T-helper 17 cell (primary cell): ENCODE measurements at places on chromosomes 4 and X. TPM values are rescaled to one million over a fixed set of nuclear protein-coding genes. Genes with fewer than 3 reads are reported as not detected.
A peak's percentile ranks its signal among the peaks of the same experiment; 100 is the strongest.

The INTS12 gene
- 20.2 TPM for total RNA-seq

- no peak for DNase-seq
These were observed 54.1 kb downstream of the C4orf51 start for GRCh38 chr4:145734031-145734430.

- no peak for DNase-seq
These were observed 130.0 kb downstream of the ZAR1 start for GRCh38 chr4:48620093-48620492.

The RASGEF1B gene
- total RNA-seq, result 48.3 TPM

The ZC4H2 gene
- total RNA-seq, result 6.6 TPM

DNA sequence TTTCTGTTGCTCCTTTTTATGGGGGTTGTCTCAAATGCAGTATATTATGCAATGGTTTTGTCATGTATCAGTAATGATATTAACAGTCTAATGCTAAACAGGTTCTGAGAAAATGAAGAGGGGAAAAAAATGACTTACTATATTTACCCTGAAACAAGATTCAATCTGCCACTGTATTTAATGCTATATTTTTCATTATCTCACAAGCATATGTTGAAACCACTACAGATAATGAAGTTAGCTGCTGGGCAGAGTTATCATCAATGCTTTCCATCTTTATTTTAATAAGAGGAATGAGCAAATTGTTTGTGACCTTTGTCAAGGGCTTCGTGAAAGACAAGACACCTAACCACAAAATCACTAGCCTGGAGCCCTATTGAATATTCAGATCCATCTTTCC is 32.6 kb upstream of the NAA11 start:
- no peak for DNase-seq

GRCh38 chrX:8820910-8821527 is 19.8 kb upstream of the FAM9A start:
- no peak for DNase-seq

GRCh38 chrX:70433848-70434351 is 10.7 kb upstream of the DLG3 start:
- DNase-seq, result peak; percentile 64

DNA sequence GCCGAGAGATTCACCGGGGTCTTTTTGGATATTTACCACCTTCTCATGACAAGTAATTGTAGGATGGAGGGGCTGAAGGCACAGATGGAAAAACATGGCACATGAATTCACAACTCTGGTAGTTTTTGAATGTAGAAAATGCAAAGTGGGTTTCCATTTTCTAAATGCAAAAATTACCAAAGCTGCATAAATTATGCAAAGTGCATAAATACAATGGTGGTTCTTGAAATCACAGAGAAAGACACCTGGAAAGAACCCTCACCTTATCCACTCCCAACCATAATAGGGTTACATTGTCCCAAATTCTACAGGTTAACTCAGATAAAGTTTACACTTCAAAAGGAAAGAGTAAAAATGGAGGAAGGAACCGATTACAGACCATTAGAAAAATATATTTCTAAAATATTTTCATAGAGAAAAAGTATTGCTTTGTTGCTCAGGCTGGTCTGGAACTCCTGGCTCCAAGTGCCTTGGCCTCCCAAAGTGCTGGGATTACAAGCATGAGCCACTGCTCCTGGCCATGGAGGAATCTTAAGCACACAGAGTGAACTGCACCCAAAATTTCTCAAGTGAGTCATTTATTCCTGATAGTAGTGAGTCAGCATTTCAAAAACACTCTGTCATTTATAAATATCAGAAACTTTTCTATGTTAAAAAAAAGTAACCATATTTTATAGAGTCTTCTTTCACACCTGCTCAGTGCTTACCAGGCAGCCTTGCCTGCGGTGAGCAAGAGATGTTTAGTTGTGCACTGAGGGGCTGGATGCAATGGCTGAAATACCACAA is 101.4 kb downstream of the FIP1L1 start:
- DNase-seq, result no peak

DNA sequence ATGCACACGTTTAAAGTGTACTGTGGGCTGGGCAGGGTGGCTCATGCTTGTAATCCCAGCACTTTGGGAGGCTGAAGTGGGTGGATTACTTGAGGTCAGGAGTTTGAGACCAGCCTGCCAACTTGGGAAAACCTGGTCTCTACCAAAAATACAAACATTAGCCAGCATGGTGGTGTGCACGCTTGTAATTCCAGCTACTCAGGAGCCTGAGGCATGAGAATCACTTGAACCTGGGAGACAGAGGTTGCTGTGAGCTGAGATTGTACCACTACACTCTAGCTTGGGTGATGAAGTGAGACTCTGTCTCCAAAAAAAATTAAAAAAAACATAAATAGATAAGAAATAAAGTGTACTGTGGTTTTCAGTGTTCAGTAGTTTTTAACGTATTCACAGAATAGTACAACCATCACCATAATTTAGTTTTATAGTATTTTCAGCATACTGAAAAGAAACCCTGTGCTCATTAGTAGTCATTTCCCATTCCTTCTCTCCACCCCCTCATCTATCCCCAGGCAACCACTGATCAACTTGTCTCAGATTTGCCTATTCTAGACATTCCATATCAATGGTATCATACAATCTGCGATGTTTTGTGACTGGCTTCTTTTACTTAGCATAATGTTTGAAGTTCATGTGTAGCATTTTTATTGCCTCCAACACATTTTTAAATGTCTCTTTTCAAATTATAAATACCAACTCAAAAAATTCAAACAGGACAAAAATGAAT is 19.1 kb downstream of the SLAIN2 start:
- DNase-seq, result no peak

GRCh38 chr4:3290889-3291321 is 1.9 kb upstream of the RGS12 start:
- DNase-seq, result no peak

- no peak for DNase-seq
These were observed 995 bp downstream of the SMARCA5 start for GRCh38 chr4:143514497-143514896.

GRCh38 chr4:45358573-45359506 is 632.5 kb upstream of the GNPDA2 start:
- DNase-seq, result no peak

GRCh38 chrX:136480383-136480782 is 7.4 kb upstream of the BRS3 start:
- DNase-seq, result no peak

- no peak for DNase-seq
These were observed 50.0 kb upstream of the TBC1D9 start for GRCh38 chr4:140806163-140806562.

DNA sequence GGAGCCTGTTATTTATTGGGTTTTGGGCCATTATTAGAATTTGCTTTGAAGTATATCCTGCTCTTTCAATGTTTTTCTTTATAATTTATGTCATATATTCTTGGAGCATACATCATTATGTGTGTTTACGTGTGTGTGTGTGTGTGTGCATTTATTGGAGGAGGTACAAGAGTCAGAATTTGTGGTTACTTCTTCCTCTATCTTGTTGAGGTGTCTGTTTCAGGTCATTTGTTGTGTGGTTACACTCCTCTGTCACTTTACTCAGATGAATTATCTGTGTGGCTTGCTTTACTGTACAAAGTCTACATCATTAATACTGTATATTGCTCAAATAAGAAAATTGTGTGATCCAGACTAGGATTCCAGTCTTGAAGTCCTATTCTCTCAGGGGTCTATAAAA is 1957.4 kb upstream of the TENM3 start:
- DNase-seq, result no peak

The SLC25A5 gene
- 153 TPM for total RNA-seq

DNA sequence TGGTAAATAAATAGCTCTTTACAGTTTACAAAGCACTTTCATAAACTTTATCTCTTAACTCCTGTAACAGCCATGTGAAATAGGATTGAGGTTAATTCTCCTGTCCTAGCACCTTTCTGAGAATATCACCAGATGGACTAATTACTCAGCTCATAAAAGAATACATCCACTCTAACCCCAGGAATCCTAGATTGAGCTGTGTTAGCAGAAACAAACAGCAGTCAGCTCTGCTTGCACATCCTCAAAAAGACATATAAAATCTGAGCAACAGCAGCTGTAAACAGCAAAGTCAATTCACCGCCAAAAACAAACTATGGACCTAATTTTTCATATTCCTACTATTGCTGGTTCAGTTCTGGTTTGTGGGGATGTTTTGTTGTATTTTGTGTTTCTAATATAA is 182.8 kb downstream of the QDPR start:
- DNase-seq, result no peak

- DNase-seq, result no peak
These were observed 46.6 kb downstream of the SOWAHB start for GRCh38 chr4:76851375-76851774.

The GNRHR gene
- not detected for total RNA-seq

DNA sequence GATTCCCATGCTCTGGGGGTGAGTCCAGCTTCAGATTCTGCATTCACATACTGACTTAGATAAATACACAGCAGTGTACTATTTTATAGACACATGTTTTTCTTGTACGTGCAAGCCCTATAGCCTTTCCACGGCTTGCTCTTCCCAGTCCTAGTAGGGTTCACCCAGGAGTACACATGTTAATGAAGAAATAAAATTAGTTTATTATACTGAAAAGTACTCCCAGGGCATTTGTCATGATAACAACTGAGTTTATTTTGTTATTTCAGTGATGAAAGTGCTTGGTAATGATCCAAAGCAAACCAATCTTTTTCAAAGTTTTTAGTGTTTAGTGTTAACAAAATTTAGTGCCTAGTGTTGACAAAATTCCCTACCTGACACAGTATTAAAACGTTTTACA is 21.3 kb downstream of the MAPK10 start:
- DNase-seq, result no peak

The CYP2U1 gene
- total RNA-seq, result 2.8 TPM

DNA sequence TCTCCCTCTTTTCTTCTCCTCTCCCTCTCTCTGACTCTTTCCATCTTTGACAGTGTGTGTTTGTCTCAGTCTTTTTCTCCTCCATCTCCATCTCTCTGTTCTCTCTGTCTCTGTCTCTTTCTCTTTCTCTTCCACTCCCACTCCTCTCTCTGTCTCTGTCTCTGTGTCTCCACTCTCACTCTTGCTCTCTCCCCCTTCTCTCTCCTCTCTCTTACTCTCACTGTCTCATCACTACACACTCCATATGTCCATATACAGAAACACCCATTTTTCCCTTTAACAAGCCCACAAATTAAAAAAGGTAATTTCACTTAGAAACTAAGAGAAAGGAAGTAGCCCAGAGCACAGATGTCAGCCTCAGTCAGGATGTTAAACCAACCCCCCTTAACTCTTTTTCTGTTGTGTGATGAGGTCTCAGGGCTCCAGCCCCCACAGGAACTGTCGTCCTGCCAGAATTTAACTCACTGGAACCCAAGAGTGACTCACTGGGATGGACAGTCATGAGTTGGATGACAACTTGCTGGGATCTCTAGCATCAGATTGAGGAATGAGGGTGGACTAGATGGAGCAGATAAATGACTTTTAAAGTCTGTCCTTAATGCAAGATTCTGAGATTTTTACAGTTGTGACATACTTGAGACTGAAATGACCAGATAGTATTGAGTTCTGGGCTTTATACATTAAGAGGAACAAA is 27.5 kb downstream of the OTUD6A start:
- DNase-seq, result no peak

The DCAF8L2 gene
- total RNA-seq, result not detected

The SOWAHB gene
- not detected for total RNA-seq

The PDCL2 gene
- total RNA-seq, result not detected

DNA sequence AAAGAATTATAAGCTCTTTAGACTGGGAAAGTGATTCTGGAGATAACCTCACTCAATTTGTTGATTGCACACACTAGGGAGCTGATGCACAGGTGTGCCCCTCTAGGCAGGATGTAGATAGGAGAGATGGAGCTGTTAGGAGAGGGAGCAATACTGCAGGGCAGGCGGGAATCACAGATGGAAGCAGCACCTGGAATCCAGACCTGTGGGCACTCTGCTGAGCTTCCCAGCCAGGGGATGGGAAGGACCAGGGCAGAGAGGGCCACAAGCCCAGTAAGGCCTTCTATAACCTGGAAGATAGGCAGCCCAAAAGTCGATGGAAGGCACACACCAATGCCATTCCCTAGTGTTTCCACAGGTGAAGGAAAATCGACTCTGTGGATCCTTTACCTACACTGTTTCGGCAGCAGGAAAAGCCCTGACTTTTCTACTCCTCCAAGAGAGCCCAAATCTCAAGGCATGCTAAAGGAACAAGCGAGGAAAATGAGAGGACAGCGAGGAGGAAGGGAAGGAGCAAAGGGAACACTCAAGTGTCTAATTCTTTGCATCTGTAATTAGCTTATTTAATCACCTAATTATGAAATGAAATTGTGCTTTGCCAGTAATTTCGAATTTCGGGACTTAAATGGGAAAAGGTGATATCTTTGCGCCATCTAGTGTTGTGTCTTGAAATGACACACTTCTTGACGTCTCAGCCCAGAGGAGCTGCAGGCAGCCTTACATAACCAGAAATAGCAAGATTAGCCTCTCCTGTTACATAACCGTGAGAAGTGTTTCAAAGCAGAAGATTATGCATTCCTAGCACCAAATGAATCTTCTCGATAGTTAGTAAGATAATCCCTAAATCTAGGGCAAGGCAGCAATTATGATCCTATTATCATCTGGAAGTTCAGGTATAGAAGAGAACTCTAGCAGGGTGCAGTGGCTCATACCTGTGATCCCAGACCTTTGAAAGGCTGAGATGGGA is 31.0 kb upstream of the TLR3 start:
- no peak for DNase-seq

DNA sequence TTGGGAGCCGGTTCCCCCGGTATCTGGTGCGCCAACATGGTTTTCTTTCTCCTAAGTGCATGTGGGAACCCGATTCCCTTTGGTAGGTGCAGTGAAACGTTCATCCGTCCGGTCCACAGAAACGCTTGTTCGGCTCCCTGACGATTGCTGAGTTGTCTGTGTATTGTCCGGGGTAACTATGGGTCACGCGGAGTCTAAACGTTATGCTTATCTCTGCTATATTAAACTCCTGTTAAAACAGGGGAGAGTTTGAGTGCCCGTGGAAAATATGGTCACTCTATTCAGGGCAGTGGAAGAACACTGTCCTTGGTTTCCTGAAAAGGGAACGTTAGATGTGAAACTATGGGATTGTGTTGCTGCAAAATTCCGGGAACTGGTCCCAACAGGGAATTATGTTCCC is 32.4 kb upstream of the MGST2 start:
- no peak for DNase-seq

DNA sequence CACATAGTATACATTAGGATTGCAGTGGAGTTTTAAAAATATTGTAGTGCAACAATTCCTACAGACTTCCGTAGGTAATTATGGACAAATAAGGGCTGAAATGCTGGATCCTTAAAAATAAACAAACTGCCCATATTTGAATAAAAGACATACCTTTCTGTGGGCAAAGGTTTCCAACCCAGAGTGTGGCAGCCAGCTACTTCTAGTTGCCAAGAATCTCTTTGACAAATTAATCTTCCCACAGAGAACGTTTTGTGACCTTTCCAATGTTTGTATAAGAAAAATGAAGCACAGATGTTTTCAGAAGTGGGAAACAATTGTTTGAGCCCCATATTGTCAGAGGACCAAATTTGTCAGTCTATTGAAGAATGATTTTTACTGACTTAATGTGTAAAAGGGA is 21.1 kb downstream of the GRPR start:
- no peak for DNase-seq

DNA sequence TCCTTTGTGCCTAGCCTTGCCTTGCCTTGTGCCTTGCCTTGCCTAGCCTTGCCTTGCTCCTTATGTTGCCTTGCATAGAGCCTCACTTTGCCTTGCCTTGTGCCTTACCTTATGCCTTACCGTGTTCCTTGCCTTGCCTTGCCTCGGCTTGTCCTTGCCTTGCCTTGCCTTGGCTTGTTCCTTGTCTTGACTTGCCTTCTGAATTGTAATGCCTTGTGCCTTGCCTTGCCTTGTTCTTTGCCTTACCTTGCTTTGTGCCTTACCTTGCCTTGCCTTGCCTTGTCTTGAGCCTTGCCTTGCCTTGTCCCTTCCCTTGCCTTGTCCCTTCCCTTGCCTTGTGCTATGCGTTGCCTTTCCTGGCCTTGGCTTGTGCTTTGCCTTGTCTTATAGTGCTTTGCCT is 90.2 kb downstream of the TAB3 start:
- no peak for DNase-seq
